ENCODE measurements at places on chromosomes 1 and 21. TPM values are rescaled to one million over a fixed set of nuclear protein-coding genes. Genes with fewer than 3 reads are reported as not detected.
A peak's percentile ranks its signal among the peaks of the same experiment; 100 is the strongest.

DNA sequence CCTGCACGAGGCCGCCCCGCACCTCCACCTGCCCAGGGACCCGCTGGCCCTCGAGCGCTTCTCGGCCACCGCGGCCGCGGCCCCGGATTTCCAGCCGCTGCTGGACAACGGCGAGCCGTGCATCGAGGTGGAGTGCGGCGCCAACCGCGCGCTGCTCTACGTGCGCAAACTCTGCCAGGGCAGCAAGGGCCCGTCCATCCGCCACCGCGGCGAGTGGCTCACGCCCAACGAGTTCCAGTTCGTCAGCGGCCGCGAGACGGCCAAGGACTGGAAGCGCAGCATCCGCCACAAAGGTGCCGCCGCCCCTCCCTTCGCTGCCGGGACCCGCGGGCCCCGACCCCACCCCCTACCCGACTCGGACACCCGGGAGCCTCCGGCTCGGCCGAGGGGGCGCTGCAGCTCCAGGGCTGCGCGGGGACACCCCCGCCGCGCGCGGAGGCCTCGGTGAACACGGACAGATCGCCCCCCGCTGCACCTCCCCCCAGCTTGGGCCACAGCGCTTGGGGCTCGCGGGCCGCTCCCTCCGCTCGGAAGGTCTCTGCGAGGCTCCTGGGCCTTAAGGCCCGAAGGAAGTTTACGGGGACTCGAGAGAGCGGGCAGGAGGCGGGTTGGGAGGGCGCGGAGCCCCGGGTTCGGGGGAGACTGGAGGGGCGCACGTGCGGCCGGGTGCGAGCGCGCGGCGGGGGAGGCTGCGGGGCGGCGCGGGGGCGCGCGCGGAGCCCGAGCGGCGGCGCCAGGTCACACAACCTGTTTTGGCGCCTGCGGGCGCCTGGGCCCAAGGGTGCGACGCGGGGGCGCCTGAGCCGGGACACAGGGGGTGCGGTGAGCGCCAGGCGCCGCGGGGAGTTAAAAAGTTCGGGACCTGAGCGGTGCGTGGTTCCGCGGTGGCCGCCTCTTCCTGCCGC, 1.2 kb downstream of the SAMD11 start:
- H3K4me1 ChIP-seq: peaks cover 6% of the 10 kb centered on the region
- H3K4me3 ChIP-seq: peak overlapping the region; percentile 66
- DNase-seq: peak; percentile 84

DNA sequence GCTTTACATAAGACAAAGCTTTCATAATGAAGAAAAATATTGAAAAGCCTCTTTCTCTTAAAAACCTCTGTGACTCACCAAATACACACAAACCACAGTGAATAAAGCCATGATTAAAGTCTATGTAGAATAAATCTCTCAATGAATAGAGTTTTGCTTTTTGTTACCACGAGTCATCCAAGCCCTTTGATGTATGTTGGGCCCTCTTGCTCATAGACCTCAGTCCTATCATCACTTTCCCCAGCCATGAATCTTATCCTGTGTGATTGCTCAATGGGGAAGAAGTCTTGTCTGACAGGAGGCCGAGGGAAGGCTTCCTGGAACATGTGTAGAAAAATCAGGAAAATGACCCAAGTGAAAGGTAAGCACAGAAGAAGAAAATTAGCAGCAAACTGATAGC, 60.8 kb downstream of the NGF start:
- no peak overlapping the region for H3K27ac ChIP-seq
- DNase-seq: no peak
- no peaks in the 10 kb centered on the region for H3K4me1 ChIP-seq
- H3K36me3 ChIP-seq: no peaks in the 10 kb centered on the region
- H3K4me3 ChIP-seq: no peak overlapping the region

DNA sequence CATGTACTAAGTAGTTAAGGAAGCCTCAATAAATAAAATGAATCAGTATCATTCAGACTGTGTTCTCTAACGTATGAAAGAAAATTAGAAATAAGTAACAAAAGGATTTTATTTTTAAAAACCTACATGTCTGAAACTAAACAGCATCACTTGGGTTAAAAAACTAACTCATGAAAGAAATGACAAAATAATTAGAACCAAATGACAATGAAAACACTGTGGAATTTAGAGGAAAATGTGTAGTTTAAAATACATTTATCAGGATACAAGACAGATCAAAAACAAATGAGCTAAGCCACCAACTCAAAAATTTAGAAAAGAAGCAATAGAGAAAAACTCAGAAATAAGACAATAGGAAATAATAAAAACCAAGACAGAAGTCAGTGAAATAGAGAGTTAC, 108.7 kb downstream of the TENT5C start:
- no peak for DNase-seq
- H3K36me3 ChIP-seq: no peaks in the 10 kb centered on the region
- H3K27ac ChIP-seq: no peak overlapping the region
- H3K4me1 ChIP-seq: peaks cover 8% of the 10 kb centered on the region
- no peak overlapping the region for H3K4me3 ChIP-seq

Gene SLC44A5
- 10.9 TPM for total RNA-seq

- H3K36me3 ChIP-seq: no peaks in the 10 kb centered on the region
- peaks cover 40% of the 10 kb centered on the region for H3K27me3 ChIP-seq
- H3K27ac ChIP-seq: no peak overlapping the region
These were observed 11.2 kb upstream of the XPR1 start for GRCh38 chr1:180620581-180620980.

GRCh38 chr1:220748936-220749335, 814 bp downstream of the MTARC2 start:
- H3K4me3 ChIP-seq: peak overlapping the region; percentile 84
- peaks cover 9% of the 10 kb centered on the region for H3K4me1 ChIP-seq
- H3K36me3 ChIP-seq: no peaks in the 10 kb centered on the region
- H3K27ac ChIP-seq: no peak overlapping the region
- peaks cover 9% of the 10 kb centered on the region for H3K27me3 ChIP-seq

Gene LRRC53
- total RNA-seq: not detected

DNA sequence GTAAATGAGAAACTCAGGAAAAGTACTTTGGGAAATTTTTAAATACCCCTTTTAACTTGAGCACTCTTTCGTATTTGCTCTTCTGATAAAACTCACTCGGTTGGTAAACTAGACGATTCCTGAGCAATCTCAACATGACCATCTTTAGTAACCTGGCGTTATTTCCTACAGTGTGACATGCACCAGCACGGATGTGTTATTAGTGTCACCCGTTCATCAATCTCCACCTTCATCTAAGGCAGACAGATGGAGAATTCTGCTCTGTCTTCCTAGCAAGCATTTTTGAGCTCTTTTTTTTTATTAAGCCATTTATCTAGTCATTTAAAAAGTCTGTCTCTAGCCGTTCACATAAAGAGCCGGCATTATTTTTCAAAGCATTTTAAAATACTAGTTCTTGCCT, 155.2 kb downstream of the DISP1 start:
- no peaks in the 10 kb centered on the region for H3K36me3 ChIP-seq
- peak overlapping the region; percentile 98 for H3K27ac ChIP-seq
- DNase-seq: no peak
- no peak overlapping the region for H3K4me3 ChIP-seq
- H3K27me3 ChIP-seq: no peaks in the 10 kb centered on the region
- H3K4me1 ChIP-seq: peaks cover 6% of the 10 kb centered on the region

GRCh38 chr1:46306159-46306530, 2.6 kb downstream of the UQCRH start:
- H3K4me3 ChIP-seq: peak overlapping the region; percentile 47
- DNase-seq: no peak
- peaks cover 39% of the 10 kb centered on the region for H3K36me3 ChIP-seq
- H3K27me3 ChIP-seq: no peaks in the 10 kb centered on the region
